ENCODE measurements at places on chromosomes 2 and 18.

GRCh38 chr2:134097740-134098139 is 156.1 kb upstream of the MGAT5 start:
- DNase-seq: no peak

DNA sequence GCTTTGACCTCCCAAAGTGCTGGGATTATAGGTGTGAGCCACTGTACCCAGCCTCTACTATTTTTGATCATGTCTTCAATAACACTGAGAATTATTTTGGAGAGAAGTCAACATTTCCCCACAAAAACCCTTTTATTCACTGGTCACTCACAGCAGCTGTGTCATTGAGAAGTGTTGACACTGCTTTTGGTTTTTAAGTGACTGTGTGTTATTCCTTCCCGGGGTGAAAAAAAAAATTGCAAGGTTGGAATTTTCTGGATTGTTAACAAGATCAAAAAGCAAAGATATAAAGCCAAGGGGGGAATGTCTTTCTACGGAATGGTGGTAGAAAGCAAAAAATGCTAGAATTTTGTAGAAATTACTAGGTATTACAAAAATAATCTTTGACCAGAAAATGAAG is 61.5 kb downstream of the TANC1 start:
- DNase-seq: peak; percentile 13

DNA sequence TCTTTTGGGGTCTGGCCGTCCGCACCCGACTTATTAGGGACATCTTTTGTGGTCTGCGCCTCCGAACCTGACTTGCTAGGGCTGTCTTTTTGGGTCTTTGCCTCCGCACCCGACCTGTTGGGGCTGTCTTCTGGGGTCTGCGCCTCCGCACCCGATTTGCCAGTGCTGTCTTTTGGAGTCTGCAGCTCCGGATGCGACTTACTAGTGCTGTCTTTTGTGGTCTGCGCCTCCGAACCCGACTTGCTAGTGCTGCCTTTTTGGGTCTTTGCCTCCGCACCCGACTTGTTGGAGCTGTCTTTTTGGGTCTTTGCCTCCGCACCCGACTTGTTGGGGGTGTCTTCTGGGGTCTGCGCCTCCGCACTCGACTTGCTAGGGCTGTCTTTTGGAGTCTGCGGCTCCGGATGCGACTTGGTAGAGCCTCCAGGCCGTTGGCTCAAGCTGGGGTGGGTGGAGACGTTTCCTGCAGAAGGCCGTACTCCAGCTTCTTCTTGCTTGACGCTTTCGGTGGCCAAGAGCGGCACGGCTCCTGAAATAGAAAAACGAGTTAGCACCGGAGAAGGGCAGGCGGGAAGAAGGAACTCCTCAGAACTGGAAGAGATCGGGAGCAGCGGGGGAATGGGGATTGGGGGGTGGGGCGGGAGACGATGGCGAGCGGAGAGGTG is 498 bp downstream of the TGOLN2 start:
- no peak for DNase-seq

GRCh38 chr2:230052299-230052698 is 16.4 kb downstream of the SLC16A14 start:
- no peak for DNase-seq

GRCh38 chr2:150438041-150438440 is 49.4 kb downstream of the RND3 start:
- DNase-seq: no peak

DNA sequence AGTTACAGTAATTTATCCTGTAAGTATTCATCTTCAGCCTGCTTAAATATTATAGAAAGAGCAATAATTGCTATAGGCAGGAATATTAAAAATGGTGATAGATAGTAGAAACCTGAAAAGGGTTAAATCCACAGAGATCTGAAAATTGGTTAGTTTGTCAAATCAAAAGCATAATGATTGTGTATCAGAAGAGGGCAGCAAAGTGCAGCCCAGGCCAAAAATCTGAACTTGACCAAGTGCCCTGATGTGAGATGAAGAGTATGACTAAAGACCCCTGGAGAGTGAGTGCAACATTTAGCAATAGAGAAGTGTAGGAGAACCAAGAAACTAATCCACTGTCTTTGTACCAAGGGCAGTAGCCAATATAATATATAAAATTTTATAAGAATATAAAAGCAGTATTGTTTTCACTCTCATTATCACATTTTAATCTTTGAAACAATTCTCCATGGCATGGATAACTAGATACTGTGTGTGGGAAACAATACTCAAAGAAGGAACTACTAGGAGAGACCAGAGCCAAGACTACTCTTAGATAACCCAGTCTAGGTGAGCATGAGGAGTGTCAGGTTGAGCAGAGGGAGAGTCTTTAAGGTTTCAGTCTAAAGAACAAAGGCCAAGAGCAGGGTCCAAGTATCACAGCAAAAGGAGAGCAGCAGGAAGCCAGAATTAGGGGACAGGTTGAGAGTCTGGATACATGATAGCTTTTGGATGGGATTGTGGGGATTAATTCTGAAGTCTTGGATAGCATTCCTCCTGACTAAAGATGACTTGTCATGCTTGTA is 148.7 kb downstream of the CALCRL start:
- no peak for DNase-seq

DNA sequence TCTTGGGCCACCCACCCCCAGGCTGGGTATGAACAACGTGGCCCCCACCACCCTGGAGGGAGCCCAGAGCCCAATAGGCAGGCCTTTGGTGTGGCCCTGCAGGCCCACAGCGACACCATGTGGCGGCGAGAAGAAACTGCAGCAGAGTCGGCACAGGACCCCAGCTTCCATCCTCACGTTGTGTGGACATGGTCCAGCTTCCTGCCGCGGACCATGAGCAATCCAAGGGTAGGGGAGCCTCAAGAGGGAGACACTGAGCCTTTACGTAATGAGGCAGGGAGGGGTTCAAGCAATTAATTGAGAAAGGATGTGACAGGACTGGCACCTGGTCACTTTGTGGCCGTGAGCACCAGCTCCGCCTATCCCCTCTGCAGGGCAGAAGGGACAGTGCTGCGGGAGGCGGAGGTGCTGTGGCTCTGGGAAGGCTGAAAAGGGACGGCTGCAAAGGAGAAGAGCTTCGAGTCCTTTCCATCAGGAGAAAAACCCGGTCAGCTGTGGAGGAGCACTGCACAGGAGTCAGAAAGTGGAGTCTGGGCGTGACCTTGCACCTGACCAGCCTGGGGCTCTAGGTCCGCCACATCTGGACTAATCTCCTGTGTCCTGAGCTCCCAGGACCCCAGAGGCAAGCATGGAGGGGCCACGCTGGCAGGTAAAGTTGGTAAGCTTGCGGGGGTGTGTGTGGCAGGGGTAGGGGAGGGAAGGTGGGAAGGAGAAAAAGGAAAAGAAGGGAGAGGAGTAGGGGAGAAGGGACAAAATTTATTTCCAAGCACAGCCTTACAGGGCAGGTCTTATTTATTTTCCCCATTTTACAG is 44.9 kb downstream of the TMEM37 start:
- no peak for DNase-seq

DNA sequence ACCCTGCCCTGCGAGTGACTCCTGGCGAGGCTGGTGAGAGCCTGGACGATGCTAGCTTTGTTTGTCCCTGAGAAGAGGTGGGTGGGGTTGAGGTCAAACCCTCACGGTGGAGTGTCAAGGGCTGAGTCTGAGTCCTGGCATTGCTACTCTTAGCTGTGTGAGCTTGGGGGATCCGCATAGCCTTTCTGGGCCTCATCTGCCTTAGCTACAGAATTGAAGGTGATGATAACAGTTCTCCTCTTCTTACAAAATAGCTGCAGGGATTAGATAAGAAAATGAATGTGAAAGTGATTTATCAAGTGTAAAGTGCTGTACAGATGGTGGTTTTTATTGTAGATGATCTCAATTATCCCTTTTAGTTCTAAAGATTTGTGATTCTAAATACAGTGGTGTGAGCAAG is 144.6 kb downstream of the LPIN1 start:
- no peak for DNase-seq

All from anterior cingulate cortex (tissue), 58 donors.